ENCODE measurements at places on chromosomes 3 and 15. TPM values are rescaled to one million over a fixed set of nuclear protein-coding genes. Genes with fewer than 3 reads are reported as not detected.

The SYNPR gene
- total RNA-seq = 0.17 TPM

The GPR62 gene
- not detected for total RNA-seq

The SCN5A gene
- total RNA-seq = 0.45 TPM

The CCDC33 gene
- 0.21 TPM for total RNA-seq

The EXD1 gene
- not detected for total RNA-seq

The SHISA5 gene
- 115 TPM for total RNA-seq

The ALAS1 gene
- 103 TPM for total RNA-seq

The LSAMP gene
- 5.9 TPM for total RNA-seq

The FHIT gene
- total RNA-seq = 7.7 TPM

The HRH1 gene
- 20.4 TPM for total RNA-seq

The PPM1L gene
- 15.0 TPM for total RNA-seq

The PLXNA1 gene
- total RNA-seq = 19.3 TPM

The C15orf62 gene
- 0.74 TPM for total RNA-seq

The KLHL6 gene
- total RNA-seq = 2.0 TPM

The GPR27 gene
- 2.2 TPM for total RNA-seq

The GCSAM gene
- 0.17 TPM for total RNA-seq

The MYO5A gene
- 6.0 TPM for total RNA-seq

The NRROS gene
- total RNA-seq = 2.2 TPM

The LRRC2 gene
- 0.44 TPM for total RNA-seq

The DMXL2 gene
- 21.7 TPM for total RNA-seq

The ZNF639 gene
- total RNA-seq = 18.6 TPM

The THPO gene
- total RNA-seq = 0.17 TPM

The MESP1 gene
- total RNA-seq = 10.5 TPM

The CPLX3 gene
- not detected for total RNA-seq

The KIF23 gene
- total RNA-seq = 9.5 TPM

The CCR2 gene
- 3.0 TPM for total RNA-seq

The FRMD5 gene
- total RNA-seq = 2.9 TPM

The C3orf70 gene
- total RNA-seq = 12.7 TPM

The UBL7 gene
- total RNA-seq = 32.2 TPM

The SLC22A14 gene
- total RNA-seq = 0.11 TPM

The P4HTM gene
- total RNA-seq = 34.9 TPM

The ZNF80 gene
- total RNA-seq = not detected

The GATM gene
- 17.9 TPM for total RNA-seq

The TMEM40 gene
- not detected for total RNA-seq

The AQP9 gene
- not detected for total RNA-seq

The VEPH1 gene
- 2.7 TPM for total RNA-seq

The MAGEL2 gene
- 0.08 TPM for total RNA-seq

The NOX5 gene
- total RNA-seq = 0.05 TPM

The ZIC4 gene
- not detected for total RNA-seq

The IGF2BP2 gene
- 48.7 TPM for total RNA-seq

The FGF12 gene
- total RNA-seq = 0.48 TPM

The CHAC1 gene
- total RNA-seq = 4.0 TPM

The COL6A6 gene
- total RNA-seq = not detected

The KLHL40 gene
- total RNA-seq = not detected

The CLRN1 gene
- total RNA-seq = not detected

The PLA2G4D gene
- 0.27 TPM for total RNA-seq

The PLOD2 gene
- 245 TPM for total RNA-seq

The CCDC39 gene
- total RNA-seq = not detected

The SLC2A2 gene
- 0.27 TPM for total RNA-seq

The EPHA3 gene
- 1.7 TPM for total RNA-seq

The OR5K2 gene
- not detected for total RNA-seq

The ACTC1 gene
- total RNA-seq = not detected

The PROK2 gene
- total RNA-seq = not detected

Data from colonic mucosa (tissue), 4 donors.